Stimulated activated CD4-positive, alpha-beta T cell treated with anti-CD3 and anti-CD28 coated beads, Interleukin-2, amount 100 ng/mL, for 48 hours (primary cell): ENCODE measurements at places on chromosomes 5 and 9.

DNA sequence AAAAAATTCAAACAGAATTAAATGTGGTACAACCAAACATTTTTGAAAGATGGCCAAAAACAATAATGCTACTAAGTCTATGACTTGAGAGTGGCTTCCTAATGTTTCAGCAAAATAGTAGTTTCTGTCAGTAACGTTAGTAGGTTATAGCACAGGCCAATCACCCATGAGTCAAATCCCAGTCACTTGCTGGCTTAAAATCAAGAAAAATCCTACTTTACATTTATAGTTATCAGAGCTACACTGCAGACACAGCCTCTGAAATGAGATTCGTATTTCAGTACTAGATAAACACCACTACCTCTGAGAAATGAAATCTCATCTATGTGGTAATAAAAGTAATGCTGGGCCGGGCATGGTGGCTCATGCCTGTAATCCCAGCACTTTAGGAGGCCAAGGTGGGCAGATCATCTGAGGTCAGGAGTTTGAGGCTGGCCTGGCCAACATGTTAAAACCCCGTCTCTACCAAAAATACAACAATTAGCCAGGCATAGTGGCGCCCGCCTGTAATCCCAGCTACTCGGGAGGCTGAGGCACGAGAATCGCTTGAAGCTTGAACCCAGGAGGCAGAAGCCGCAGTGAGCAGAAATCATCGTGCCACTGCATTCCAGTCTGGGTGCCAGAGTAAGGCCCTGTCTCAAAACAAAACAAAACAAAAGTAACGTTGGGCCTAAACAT is 6.1 kb downstream of the ZDHHC21 start:
- no peak for DNase-seq

GRCh38 chr5:181161534-181162175 is 14.3 kb downstream of the OR2V2 start:
- DNase-seq: no peak

DNA sequence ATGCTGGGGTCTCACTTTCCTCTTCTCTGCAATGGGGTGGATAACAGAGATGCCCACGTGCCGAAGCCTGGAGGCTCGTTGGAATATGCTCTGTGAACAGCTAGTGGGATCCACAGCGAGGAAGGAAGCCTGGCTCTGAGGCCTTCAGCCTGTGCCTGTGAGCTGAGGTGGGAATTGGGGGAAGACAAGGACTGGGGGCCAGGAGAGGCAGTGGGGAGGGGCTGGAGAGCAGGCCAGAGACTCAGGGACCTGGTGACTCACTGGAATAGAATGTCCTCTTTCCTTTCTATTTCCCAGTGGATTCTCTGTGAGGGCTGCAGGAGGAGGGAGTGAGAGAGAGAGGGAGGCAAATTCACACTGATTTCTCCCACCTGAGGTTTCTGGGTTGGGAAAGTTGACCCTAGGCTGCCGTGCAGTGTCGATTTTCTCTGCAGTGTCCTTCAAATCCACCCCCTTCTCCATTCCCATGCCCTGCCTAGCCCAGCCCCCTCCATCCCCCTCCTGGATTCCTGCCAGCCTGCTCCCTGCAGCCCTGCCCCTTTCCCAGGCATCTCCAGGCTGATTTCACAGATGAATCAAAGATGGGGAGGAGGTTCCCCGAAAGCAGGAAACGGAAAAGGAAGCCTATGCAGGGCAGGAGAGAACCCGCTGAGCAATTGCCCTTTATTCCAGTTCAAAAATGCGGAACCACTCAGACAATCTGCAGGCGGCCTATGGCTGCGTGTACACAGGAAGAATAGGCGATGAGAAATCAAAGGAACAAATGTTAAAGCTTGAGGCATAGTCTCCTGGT is 1.4 kb upstream of the SPAAR start:
- no peak for DNase-seq

GRCh38 chr5:74382123-74382855 is 258.2 kb downstream of the ENC1 start:
- no peak for DNase-seq

DNA sequence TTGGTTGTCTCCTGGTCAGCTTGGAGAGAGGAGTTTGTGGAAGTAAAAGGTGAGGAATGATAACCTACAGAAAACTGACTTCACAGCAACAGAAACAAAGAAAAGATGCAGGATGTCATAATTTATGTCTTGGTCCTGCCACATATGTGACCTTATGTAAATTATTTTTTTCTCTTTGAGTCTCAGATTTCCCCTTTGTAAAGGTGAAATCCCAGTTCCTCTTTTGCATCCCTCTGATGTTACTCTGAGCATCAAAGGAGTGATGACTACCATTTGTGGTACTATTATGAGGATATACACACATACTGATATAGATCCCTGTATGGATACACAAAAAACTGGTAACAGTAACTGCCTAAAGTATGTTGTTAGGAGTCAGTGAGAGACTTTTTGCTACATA is 1.4 kb upstream of the THG1L start:
- DNase-seq: no peak

GRCh38 chr5:45532826-45533624 is 163.2 kb downstream of the HCN1 start:
- DNase-seq: no peak

- no peak for DNase-seq
Measured at GRCh38 chr5:173837654-173838053, 50.5 kb upstream of the CPEB4 start.

DNA sequence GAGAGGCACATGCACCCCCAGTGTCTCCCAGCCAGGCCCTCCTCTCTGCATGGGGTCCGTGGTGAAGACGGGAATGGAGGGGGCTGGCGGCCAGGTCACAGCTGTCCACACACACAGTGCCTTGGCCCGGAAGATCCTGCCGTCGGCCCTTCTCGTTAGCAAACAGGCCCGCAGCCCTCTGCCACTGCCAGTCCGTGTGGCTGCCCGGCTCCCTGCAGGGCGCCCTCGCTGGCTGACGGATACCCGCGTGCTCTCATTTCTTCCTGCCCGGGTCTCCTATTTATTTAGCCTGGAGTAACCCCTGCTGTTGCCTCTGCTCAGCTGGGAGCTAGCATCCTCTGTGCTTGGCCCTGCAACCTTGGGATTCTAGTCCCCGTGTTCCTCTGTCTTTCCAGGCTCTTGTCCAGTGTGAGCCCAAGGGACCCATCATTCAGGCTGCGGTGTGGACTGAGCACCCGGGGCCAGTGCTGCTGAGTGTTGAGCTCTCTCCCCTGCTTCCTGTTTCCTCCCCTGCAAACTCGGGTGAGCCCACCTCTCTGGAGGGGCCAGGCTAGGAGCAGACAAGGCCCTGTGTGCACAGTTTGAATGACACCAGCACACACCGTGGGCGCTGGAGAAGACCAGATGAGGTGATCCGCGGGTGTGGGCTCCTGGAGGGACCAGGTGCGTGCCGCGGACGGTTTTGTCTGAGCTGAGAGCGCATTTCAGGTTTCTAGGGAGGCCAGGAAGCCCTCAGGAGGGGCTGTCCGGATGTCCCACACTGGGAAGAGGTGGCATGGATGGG is 14.6 kb upstream of the RNU6ATAC start:
- no peak for DNase-seq

- no peak for DNase-seq
Measured at GRCh38 chr5:57831932-57832331, 349.3 kb upstream of the ACTBL2 start.

- no peak for DNase-seq
Measured at GRCh38 chr5:176792655-176793342, 17.6 kb upstream of the UNC5A start.

DNA sequence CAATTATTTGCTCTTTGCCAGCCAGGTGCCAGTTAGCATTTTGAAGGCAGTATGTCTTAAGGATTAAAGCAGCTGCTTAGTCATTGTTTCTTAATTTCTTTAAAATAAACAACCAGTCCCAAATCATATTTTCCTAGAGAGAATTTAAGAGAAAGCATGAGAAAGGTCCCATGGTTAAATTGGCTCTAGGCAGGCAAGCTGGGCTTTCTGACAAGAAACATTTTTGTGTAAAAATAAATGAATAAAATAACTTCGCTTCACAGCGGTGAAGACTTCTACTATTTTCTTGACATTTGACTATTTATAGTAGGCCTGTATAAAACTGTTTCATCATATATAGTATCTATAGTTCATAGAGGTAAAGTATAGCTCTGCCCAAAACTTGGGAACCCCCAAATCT is 617.7 kb upstream of the C9orf72 start:
- no peak for DNase-seq

- no peak for DNase-seq
Measured at GRCh38 chr9:37908698-37909186, 4.8 kb upstream of the SLC25A51 start.

DNA sequence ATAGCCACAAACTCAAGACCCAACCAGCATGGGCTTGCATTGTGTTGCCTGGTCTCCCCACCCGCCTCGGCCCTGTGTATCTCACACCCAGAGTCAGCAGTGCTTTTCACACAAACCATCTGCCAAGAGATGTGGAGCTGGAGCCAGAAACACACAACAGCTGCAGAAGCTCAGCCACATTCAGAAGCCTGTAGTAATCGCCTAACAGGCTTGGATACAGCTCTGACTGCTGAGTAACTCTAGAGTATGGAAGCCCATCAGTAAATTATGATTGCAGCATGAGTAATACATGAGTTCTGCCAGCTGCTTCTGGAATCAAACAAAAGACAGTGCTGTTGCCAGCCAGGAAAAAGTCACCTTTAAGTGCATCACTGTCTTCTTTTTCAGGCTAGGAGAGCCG is 16.0 kb downstream of the TEK start:
- no peak for DNase-seq

DNA sequence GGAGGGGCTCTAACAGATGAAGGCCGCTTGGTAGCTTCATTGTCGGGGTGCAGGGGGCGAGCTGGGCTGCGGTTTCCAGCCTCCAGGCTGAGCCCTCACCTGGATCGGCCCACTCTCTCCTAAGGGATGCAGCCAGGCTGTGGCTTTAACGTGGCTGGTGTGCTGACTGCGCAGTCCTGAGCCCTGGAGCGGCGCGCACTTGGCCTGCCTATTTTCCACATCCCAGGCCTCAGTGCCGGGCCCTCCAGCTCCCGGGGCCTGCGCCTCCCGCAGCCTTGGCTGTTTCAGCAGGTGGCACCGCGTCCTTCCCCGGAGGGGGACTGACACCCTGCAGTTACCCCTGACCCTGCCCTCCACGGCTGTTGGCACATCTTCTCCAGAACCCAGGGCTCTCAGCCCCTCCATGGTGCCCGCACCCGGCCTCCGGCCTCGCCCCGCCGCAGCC is 1.4 kb downstream of the RNU6ATAC start:
- DNase-seq: no peak

GRCh38 chr5:172892713-172893112 is 58.7 kb downstream of the ERGIC1 start:
- DNase-seq: no peak

DNA sequence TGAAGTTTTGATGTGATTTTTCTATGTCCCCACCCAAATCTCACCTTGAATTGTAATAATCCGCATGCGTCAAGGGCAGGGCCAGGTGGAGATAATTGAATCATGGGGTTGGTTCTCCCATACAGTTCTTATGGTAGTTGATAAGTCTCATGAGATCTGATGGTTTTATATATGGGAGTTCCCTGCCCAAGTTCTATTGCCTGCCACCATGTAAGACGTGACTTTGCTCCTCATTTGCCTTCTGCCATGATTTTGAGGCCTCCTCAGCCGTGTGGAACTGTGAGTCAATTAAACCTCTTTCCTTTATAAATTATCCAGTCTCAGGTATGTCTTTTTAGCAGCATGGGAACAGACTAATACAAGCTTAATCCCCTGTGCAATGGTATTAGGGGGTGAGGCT is 25.5 kb upstream of the RAI14 start:
- DNase-seq: no peak

GRCh38 chr5:104178829-104179456 is 616.4 kb upstream of the NUDT12 start:
- DNase-seq: no peak

- no peak for DNase-seq
Measured at GRCh38 chr9:81244631-81245030, 444.7 kb downstream of the TLE1 start.

DNA sequence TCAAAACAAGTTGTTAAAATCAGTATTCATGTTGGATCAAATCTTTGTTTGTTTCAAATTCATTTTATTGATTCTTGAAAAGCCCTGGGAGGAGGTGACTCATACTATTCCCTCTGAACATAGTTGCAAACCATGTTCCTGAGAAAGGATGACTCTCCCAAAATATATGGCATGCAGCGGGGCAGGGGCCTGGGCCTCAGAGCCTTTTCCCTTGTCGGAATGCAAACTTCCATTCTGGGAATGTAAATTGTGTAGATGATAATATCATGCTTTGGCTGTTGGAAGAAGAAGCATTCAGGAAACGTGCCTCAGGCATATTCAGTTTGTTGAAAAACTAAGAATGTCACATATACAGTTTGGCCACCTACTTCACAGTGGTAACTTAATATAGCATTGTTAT is 242.0 kb downstream of the AUH start:
- no peak for DNase-seq

GRCh38 chr5:27818888-27819287 is 780.5 kb upstream of the CDH9 start:
- DNase-seq: no peak

DNA sequence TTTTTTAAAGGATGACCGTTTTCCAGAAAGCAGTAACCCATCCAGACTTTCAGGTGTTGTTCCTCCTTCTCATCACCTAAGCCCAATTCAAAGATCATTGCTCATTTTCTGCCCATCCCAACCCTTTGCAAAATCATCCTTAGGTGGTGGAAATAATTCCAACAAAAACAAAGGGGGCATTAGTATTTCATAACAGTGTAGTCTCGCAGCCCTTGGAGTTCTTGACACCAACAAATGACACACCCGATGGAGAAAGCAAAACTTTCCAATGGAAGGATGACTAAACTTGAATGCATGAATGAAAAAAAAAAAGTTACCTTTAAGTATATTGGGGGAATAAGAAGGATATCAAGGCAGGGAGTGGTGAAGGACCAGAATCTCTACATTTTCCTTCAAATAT is 117.0 kb downstream of the PAPPA start:
- no peak for DNase-seq

GRCh38 chr5:63860379-63860778 is 101.9 kb downstream of the HTR1A start:
- DNase-seq: no peak

- DNase-seq: no peak
Measured at GRCh38 chr5:172901012-172901780, 58.0 kb upstream of the RPL26L1 start.

GRCh38 chr9:95992536-95992935 is 117.0 kb downstream of the ERCC6L2 start:
- no peak for DNase-seq

DNA sequence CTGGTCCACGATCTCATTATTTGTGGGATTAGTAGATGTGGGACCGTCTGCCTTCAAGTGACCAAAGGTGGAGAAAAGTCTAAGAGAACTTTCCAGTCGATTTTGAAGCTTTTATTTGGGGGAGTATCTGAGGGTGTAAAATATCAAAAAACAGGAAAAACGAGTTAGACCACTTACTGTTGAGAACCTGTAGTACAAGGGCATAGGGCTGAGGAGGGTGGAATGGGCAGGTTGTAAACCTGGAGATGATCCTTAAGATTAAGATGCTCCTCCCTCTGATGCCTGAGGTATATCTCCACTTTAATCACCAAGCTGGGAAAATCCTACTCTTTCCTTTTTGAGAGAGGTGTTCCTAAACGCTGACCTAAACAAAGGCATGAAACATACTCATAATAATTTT is 32.0 kb upstream of the GTF2H2C start:
- no peak for DNase-seq
